Myometrial cell (primary cell): ENCODE measurements at places on chromosomes 6 and 20. TPM values are rescaled to one million over a fixed set of nuclear protein-coding genes. Genes with fewer than 3 reads are reported as not detected.

The RIPOR2 gene
- total RNA-seq = 14.9 and 19.3 TPM in 2 replicates

The LSM14B gene
- total RNA-seq = 17.9 and 20.0 TPM in 2 replicates

The PRR18 gene
- total RNA-seq = not detected in 2 replicates

The PBOV1 gene
- not detected in 2 replicates for total RNA-seq

The CLDN20 gene
- total RNA-seq = not detected in 2 replicates

The DUSP15 gene
- total RNA-seq = not detected in 2 replicates

The SPINT4 gene
- total RNA-seq = not detected in 2 replicates

The ZSCAN16 gene
- under 0.01 and 0.89 TPM in 2 replicates for total RNA-seq
